ENCODE measurements at places on chromosomes 11 and 22. TPM values are rescaled to one million over a fixed set of nuclear protein-coding genes. Genes with fewer than 3 reads are reported as not detected.

GRCh38 chr11:130899106-130899505 is 17.2 kb downstream of the SNX19 start:
- no peak for DNase-seq

DNA sequence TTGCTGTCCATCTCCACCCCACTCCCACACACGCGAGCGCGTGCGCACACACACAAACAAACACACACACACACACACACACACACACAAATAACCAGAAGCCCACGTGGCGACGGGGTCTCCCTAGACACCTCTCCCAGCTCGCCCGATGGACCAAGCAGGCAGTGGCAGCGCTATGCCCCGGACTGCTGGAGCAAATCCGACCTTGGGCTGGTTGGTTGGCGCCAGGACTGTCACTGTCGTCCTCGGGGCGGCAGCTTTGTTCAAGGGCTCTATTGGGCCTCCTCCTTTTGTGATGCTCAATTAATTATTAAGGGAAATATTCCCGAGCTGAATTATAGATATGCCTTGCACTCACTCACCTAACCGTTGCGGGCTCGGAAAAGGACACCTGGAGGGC is 1.7 kb upstream of the KCNA4 start:
- no peak for DNase-seq

DNA sequence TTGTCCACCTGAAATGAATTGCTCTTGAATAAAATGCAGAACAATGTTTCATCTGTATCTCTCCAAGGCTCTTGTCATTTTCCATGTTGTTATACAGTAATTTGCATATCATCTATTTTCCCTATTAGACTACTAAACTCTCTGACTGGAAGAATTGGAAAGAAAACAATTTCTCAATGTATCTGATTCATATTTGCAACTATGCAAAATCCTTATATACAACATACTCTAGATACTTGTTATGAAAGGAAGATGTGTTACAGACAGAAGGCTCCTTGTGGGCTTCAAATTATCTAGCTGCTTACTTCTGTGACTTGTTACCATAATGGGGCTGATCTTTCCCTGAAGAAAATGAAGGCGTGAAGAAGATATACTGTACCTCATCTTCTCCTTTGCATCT is 9.6 kb upstream of the SERGEF start:
- DNase-seq: no peak

CALCA gene
- not detected for total RNA-seq

KRTAP5-7 gene
- not detected for total RNA-seq

DNA sequence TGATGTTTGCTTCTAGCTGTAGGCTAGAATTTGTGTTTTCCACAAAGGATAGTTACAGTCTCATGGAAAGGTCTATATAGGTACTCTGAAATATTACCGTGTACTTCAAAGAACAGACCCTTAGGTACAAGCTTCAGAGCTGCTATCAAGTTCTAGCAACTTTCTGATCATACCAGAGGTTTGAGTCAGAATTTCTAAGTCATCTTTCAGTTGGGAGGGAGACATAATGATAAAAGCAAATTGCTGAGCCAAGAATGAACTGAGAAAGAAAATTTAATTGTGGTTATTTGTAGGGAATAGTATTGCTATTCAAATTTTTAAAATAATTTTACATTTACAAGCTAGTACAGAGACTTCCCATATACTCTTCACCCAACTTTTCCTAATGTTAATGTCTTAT is 19.9 kb upstream of the ME3 start:
- no peak for DNase-seq

GRCh38 chr22:27238935-27239510 is 562.5 kb downstream of the MN1 start:
- peak; percentile 96 for DNase-seq

All from right cardiac atrium (tissue), 5 donors.